ENCODE measurements at places on chromosomes 5 and 9.

- no peak for DNase-seq
Observed at GRCh38 chr9:130994135-130995085, 14.6 kb upstream of the LAMC3 start.

- DNase-seq, result no peak
Observed at GRCh38 chr9:106887066-106887465, 24.1 kb downstream of the ZNF462 start.

DNA sequence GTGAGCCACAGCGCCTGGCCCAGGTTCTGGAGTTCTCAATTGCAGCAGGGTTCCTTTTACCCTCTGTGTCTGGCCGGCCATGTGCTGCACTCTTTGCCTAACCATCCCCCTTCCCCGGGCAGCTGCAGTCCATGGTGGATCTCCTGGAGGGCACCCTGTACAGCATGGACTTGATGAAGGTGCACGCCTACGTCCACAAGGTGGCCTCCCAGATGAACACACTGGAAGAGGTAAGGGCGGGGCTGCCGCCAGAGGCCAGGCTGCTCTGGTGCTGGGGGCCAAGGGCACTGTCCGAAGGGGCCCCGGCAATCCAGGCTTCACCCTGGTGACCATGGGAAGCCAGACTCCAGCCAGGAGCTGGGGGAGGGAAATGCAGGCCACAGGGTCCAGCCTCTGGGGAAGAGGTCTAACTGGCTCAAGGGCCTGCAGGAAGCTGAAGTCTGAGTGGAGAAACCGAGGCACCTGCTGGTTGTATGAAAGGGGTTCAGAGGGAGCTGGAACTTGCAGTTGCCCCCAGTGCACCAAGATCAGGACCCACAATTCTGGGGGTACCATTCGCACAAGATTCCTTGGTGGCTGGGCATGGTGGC, 18.1 kb downstream of the OLFML2A start:
- DNase-seq, result no peak

DNA sequence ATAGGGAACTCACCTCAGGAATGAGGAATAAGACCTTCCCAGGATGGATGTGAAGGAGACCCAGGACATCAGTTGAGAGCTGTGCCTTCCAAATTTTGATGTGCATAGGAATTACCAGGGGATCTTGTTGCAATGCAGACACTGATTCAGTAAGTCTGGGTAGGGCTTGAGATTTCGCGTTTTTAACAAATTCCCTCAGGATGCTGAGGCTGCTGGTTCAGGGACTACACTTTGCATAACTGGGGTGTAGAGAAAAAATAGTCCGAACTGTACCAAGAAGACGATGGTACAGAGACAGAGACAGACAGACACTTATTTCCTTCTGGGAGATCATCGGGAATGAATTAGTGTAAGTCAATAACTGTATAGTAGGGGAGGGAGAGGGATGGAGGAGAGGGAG, 82.3 kb upstream of the FREM1 start:
- no peak for DNase-seq

DNA sequence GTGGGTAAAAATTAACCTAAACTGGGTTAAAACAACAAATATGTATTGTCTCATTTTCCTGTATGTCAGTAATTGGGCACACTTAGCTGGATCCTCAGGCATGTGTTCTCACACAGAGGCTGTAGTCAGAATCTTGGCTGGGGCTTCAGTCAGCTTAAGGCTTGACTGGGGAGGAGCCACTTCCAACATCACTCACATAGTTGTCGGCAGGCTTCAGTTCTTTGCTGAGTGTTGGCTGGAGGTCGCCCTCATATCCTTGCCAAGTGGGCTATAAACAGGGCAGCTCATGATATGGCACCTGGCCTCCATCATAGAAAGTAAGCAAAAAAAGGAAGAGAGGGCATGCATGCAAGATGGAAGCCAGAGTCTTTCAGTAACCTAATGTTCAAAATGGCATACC, 173.0 kb downstream of the GIN1 start:
- DNase-seq, result no peak

- no peak for DNase-seq
Observed at GRCh38 chr9:137303151-137303892, 1.3 kb upstream of the NRARP start.

- DNase-seq, result no peak
Observed at GRCh38 chr9:108864446-108864845, 2.4 kb downstream of the ACTL7A start.

DNA sequence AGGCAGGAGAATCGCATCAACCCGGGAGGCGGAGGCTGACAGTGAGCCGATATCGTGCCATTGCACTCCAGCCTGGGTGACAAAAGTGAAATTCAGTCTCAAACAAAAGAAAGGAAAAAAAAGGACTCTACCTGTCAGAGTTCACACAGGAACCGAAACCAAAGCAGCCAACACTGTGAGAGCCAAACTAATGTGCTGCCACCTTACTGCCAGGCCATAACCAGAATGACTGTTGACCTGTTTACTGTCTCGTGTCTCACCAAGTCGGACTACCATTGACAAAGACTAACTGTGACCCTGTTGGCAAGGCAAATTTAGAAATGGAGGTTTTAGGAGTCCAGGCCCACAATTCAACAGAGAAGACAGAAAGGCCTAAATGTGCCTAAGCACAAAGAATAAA, 112.4 kb downstream of the ANXA2R start:
- no peak for DNase-seq

GRCh38 chr9:110752766-110753165, 84.2 kb downstream of the MUSK start:
- no peak for DNase-seq

GRCh38 chr5:98783051-98783649, 9.7 kb downstream of the RGMB start:
- no peak for DNase-seq

GRCh38 chr5:3201941-3202340, 393.7 kb upstream of the IRX1 start:
- no peak for DNase-seq

GRCh38 chr5:169426784-169427183, 125.8 kb upstream of the SLIT3 start:
- DNase-seq, result no peak

GRCh38 chr5:140737486-140737885, 37.2 kb downstream of the ZMAT2 start:
- no peak for DNase-seq

GRCh38 chr5:142881784-142882126, 111.6 kb downstream of the ARHGAP26 start:
- no peak for DNase-seq

- DNase-seq, result no peak
Observed at GRCh38 chr9:77725820-77726219, 77.7 kb upstream of the GNA14 start.

- no peak for DNase-seq
Observed at GRCh38 chr5:15510831-15511230, 10.9 kb downstream of the FBXL7 start.

DNA sequence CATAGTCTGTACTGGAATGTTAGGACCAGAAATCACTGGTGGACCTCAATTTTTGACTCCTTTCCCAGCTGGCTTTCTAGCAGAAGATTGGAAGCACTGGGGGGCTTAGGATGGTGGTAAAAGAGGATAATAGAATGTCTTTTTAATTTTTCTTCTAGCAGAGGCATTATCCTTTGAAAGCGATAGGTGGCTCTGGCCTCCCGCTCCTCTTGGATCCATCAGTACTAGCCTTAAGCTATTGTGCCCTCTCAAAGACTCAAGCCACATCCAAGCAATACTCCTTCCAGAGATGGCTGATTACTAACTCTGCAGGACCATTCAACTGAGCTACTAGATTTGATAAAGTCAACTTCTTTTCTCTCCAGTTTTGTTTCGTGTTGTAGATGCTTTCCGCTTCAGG, 610.6 kb downstream of the CDH12 start:
- no peak for DNase-seq

- DNase-seq, result no peak
Observed at GRCh38 chr5:154408811-154409210, 37.0 kb upstream of the SAP30L start.

GRCh38 chr9:126861707-126862103, 1.3 kb downstream of the ZBTB34 start:
- DNase-seq, result peak; percentile 14

- DNase-seq, result no peak
Observed at GRCh38 chr5:179245031-179245430, 100.2 kb downstream of the ADAMTS2 start.

DNA sequence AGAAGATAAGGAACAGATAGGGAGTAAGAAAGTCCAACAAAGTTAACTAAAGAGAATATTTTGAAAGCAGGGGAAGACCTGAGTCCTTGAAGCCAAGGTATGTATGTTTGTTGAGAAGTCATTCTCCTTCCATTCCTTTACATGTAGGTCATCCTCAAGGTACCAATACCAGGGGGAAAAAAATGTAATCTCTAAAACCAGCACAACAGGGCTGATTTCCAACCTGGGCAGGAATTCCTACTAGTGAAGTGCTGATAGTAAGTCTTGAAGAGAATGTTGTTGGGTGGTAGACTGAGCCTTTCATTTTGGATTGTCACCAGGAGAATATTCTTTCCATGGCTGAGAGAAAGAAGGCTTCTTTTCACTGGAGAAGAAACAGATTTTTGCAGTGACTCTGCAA, 117.1 kb upstream of the ZNF462 start:
- no peak for DNase-seq

DNA sequence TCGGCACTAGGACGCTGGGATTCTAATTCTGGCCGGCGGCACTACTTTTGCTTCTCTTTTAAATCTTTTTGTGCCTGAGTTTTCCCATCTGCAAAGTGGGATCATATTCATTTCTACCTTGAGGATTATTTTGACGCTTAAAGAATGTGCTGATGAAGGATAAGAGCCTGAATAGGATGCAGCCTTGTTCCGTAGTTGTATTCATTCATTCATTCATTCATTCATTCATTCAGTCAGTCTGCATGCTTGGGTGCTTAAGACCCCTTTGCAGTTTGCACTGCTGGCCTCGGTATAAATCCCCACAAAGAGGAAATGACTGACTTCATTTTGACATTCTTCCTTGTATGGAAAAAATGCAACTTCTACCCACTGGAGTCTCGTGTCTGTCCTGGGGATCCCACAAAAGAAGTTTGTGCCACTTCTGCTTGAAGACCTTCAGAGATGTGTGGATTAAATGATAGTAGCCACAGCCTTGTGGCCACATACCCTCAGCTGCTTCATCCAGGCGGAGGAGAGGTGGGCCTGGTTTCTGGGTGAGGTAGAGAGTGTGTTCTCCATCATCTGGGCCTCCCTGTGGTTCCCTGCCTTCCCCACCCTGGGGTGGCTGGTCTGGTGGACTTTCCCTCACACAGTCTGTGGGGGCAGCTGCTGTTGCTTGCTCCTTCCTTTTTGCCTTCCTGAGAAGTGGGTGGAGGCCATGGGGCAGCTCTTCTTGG, 62.6 kb downstream of the PPARGC1B start:
- no peak for DNase-seq
